ENCODE measurements at places on chromosomes 6 and 20.

DNA sequence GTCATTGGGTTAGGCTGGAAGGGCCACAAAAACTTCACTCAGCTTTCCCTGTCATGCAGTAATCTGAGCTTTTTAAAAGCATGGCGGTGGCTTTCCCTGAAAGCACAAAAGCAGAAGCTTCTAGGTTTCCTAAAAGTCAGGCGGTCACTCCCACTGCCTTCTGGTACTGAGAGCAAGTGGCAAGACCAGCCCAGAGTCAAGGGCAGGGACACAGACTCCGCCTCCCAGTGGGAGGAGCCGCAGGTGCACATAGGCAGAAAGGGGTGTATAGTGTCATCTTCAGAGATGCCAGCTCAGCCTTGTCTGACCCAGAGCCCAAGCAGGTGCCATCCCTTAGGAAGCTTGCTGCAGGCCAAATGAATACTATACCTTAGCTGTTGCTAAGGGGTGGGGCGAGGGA lies 18.0 kb upstream of the PACSIN1 start:
- H3K27ac ChIP-seq: no peak overlapping the region
- H3K36me3 ChIP-seq: peaks cover 2% of the 10 kb centered on the region
- no peaks in the 10 kb centered on the region for H3K4me1 ChIP-seq

- H3K4me1 ChIP-seq: peaks cover 18% of the 10 kb centered on the region
- H3K27ac ChIP-seq: no peak overlapping the region
- no peaks in the 10 kb centered on the region for H3K36me3 ChIP-seq
- H3K4me3 ChIP-seq: peak overlapping the region; percentile 79
Measured at GRCh38 chr6:26743157-26743821, 83.7 kb upstream of the ZNF322 start.

DNA sequence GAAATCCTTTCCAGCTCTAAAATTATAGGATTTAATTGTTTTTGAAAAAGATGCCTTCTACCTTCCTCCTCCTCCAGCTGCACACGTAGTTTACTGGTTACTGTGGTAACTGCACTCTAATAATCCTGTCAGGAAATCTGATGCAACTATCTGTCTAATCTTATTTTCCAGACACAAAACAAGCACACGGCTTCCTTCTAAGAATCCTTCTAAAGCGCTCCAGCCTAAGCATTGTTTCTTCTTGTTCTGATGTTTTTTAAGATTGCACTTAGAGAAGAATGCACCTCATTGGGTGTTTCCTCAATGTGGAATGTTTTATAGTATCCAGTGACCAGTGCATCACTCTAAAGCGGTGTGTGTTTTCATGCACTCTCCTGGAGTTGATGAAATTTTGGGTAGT lies 63.6 kb downstream of the CARMIL1 start:
- no peak for DNase-seq
- peaks cover 2% of the 10 kb centered on the region for H3K4me1 ChIP-seq
- no peaks in the 10 kb centered on the region for H3K27me3 ChIP-seq

GRCh38 chr6:12608016-12608860 lies 108.3 kb upstream of the PHACTR1 start:
- no peak overlapping the region for H3K27ac ChIP-seq
- peaks cover 28% of the 10 kb centered on the region for H3K4me1 ChIP-seq
- H3K27me3 ChIP-seq: no peaks in the 10 kb centered on the region
- DNase-seq: no peak
